ENCODE measurements at places on chromosomes 3 and 15.
A peak's percentile ranks its signal among the peaks of the same experiment; 100 is the strongest.

DNA sequence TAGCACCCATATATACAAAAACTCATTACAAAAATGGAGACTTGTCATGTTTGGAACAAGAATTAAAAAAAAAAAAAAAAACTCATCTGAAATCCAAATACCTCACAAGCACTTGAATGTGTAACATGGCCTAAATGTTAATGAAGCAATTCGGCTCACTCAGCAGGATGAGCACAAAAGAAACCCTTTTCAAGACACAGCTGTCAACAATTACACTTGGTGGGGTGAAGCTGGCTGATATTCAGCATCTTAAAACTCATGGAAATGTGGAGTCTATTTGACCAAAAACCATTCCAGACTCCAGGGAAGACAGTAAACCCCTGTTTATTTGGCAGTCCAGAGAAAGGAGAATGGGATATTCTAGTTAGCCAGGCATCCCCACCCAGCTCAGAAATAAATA is 205.4 kb upstream of the TSC22D2 start:
- DNase-seq: no peak

GRCh38 chr3:117553461-117553860 is 843.9 kb downstream of the TUSC7 start:
- DNase-seq: no peak

GRCh38 chr3:85560088-85560785 is 601.4 kb downstream of the CADM2 start:
- DNase-seq: no peak

DNA sequence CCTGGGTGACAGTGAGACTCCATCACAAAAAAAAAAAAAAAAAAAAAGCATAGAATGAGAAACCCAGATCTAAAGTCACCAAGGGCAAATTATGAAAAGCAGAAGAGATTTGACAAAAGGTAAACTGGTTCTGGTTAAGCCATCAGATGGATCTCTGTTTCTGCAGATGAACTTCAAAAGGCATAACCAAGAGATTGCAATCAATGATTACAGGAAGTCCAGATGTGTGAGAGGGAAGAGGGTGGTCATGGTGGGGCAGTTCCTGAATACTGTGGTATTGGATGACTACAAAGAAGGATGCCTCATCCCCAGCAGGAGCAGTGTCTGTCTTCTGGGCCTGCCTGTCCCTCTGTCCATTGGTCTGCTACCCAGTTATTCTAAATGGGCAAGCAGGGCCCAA is 3.8 kb downstream of the P4HTM start:
- no peak for DNase-seq

DNA sequence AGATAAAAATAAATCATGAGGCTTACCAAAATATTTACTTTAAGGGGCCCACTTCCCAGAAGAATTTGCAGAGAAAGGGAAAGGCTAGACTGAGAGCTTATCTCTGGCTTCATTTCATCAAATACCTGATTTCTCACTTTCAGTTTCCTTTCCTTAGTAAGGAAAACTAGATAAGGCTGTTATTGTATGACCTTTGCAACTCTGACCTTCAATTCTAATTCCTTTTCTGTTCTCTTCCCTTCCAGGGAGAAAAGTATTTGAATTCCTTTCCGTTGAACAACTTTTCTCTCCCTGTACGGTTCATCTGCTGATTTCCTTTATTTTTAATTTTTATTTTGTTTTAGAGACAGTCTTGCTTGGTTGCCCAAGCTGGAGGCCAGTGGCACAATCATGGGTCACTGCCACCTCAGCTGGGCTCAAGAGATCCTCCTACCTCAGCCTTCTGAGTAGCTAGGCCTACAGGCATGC is 7.1 kb upstream of the PXK start:
- DNase-seq: no peak

- DNase-seq: no peak
Observed at GRCh38 chr3:188310270-188310710, 156.3 kb downstream of the LPP start.

GRCh38 chr3:126780666-126781065 is 76.6 kb downstream of the CHCHD6 start:
- DNase-seq: no peak

DNA sequence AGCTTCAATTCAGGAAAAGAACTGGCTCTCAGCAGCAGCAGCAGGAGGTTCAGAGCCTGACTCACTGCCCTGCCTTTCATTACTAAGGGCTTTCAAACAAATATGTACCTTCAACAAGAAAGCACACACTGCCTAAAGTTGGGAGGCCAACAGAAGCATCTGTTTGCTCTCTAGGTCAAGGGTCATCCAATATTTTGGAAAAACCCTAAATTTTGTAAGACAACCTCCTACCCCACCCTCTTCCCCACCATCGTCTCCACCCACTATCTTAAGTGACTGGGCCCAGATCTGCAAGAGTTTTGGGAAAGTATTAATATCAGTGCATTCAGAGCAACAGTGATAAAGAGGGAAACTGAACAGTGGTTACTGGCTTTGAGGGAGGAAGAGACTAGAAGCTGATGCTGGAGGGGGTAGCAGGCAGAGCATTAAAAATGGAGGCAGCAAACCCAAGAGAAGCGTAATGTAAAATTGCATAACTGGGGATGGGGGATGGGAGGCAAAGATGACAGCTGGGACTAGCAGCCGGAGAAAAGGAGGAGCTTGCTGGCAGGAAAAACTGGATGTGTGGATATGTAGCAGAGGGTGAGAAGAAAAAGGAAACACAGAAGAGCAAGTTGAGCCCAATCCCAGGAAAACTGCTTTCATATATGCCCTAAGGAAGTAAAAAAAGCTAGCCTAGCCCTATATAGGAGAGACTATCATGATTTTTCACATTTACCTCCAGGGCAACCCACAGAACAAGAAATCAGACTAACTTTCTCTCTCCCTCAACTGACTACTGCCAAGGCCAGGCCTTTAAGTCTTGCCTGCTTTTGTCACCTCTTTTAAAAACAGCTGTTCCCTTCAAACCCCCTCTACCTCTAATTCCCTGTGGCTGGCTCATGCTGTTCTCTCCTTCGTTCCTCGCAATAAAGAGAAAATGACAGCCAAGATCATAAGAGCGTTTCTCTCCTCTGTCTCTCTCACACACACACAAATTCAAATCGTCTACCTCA is 31.4 kb downstream of the NPTN start:
- DNase-seq: no peak

DNA sequence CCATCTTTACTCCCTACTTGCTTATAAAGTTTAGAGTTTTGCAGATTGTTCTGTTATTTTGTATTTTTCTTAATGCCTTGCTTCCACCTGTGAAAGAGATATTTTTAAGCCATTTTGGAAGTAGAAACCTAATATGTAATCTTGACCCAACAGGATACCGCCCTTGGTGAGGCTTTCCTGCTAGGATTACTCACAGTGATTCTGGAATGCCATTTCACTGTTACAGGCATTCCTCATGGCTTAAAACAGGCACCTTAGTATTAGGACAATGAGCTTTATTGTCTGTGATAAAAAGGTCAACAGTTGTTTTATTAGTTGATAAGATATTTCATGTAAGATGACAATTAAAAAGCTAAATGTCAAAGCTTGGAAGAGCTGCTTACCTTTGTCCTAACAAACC is 58.2 kb downstream of the PHLDB2 start:
- DNase-seq: no peak

DNA sequence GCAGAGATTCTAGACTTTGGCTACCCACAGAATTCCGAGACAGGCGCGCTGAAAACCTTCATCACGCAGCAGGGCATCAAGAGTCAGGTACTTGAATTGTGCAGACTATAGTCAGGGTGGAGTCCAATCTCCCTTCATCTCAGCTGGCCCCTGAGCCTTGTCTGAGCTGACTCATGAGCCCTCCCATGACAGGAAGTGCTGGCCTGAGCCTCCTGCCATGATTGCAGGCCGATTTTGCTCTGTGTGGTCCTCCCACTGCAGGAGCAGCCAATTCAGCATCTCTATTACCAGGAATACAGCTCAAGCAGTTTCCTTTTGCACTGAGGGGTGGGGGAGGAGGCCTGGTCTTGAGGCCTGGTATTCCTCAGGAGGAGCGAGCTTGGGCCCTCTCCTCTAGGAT is 5.5 kb downstream of the AP2M1 start:
- no peak for DNase-seq

DNA sequence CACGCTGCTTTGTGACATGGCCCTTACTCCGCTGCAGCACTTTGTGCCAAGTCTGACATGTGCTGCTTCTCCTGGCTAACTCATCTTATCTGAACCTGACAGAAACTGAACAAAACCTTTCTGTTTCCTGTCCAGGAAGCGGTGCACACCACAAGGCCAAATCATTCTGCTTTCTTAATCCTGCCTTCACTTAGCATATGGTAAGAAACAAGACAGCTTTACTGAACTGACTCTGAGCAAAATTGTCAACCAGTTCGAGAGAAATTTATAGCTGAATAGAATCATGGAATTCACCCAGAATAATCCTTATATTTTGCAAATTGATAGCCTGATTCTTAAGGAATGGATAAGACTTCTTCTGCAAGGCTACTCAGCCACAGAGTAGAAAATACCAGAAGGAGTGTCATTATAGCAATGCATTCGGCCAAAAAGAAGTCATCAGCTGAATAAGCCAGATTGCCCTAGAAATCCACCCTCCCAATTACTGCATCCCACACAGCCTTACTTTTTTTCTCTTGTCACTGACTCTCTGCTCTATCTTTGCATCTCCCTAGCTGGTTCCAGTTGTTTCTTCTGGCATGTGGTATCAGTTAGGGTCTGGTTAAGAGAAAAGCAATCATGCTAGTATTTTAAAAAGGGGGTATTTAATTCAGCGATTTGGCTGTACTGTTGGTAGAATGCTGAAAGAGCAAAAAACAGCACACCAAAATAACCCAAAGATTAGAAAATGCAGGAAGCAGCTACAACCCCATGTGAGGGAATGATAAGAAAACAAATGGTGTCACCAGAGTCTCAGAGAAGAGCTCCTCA is 41.6 kb upstream of the STRIT1 start:
- DNase-seq: no peak

DNA sequence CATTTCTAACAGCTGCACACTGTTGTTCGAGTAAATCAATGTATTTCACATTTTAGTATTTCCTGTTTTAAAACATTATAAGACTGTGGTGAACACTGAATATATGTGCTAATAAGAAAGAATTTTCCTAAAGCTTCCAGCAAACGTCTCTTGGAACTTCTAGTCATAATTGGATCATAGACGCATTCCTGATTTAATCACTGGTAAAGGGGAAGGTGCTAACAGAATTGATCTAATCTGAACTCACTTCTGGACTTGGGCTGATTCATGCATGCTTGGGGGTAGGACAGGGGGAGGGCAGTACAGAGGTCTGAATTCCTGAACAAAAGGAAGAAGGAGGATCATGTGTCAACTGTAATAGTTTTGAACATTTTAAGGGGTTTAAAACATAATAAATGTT is 7.3 kb upstream of the LEKR1 start:
- DNase-seq: no peak

DNA sequence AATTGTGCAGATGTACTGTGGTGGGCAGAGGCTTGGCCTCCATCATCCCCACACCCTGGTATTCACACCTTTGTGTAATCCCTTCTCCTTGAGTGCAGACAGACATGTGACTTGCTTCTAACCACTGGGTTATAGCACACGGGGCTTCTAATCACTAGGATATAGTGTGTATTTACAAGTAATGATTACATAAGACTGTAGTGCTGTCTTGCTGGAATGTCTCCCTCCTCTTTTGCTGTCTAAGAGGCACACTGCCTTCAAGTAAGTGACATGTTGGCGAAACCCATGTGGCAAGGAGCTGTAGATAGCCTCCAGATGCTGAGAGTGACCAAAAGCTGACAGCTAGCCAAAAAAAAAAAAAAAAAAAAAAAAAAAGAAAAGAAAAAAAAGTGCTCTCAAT is 542.7 kb upstream of the MDFIC2 start:
- no peak for DNase-seq

- no peak for DNase-seq
Observed at GRCh38 chr3:30084316-30084715, 522.1 kb upstream of the TGFBR2 start.

DNA sequence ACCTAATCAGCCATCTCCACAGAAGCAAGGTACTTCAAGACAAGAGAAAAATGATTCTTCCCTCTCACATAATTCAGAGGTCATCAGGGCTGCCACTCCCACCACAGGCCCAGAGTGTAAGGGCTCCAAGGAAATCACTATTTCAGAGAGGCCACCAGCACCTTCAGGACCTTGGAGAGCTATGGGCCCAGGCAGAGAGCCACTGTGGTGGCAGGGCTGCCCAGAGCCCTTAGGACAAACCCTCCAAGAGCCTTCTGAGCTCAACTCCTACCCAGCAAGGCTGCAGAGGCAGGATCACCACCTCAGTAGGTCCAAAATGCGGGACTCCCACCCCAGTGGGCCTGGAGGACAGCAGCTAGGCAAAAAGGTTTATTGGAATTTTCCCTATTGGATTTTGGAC is 17.9 kb upstream of the FAN1 start:
- DNase-seq: no peak

- DNase-seq: no peak
Observed at GRCh38 chr3:73530022-73530396, 94.7 kb downstream of the PDZRN3 start.

DNA sequence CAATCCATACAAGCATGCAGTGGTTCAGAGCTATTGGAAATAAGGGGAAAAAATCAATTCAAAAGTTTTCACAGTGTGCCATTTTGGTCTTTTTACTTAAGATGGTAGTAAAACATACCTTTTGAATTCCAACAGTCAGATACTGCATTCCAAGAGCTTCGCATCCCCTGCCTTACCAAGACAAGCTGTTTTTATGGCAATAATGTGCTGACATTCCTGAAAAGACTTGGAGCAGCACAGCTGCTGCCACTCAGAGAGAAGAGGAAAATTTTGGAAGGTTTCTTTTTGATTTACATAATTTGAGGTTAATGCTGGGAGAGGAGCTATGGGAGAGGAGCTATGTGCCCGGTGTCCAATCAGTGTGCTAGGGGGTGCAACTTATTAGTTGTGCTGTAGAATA is 148.3 kb downstream of the FEZF2 start:
- DNase-seq: no peak

GRCh38 chr3:119413603-119414280 is 49.7 kb downstream of the TMEM39A start:
- DNase-seq: no peak

- no peak for DNase-seq
Observed at GRCh38 chr3:194851254-194851653, 165.6 kb downstream of the FAM43A start.

DNA sequence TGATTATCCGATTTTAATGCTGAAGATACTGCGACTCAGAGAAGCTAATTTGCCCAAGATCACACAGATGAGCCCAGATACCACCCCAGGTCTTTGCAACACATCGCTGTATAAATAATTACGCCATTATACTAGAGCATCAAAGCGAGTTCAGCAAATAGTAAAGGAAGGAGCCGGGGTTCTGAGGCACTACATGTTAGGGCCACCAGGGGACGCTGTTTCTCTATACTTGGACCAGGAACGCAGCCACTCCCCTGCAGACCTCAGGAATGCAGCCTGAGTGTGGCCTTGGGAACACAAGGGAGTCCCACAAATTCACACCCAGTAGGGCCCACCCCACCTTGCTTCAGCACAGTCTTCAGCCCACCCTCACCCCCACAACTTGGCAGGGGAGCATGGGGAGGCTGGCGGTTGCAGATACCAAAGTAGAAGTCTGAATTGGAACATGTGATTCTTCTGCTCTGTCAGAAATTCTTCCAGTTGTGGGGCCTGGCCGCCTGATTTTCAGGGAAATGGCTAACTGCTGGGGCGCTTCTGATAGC is 57.8 kb upstream of the RYK start:
- peak; percentile 75 for DNase-seq
